Vagina (tissue), 2 donors: ENCODE measurements at places on chromosomes 5 and 9.
A peak's percentile ranks its signal among the peaks of the same experiment; 100 is the strongest.

GRCh38 chr9:89590415-89590814 lies 14.4 kb upstream of the GADD45G start:
- no peak for DNase-seq

GRCh38 chr5:152178350-152178699 lies 226.8 kb downstream of the NMUR2 start:
- no peak for DNase-seq

DNA sequence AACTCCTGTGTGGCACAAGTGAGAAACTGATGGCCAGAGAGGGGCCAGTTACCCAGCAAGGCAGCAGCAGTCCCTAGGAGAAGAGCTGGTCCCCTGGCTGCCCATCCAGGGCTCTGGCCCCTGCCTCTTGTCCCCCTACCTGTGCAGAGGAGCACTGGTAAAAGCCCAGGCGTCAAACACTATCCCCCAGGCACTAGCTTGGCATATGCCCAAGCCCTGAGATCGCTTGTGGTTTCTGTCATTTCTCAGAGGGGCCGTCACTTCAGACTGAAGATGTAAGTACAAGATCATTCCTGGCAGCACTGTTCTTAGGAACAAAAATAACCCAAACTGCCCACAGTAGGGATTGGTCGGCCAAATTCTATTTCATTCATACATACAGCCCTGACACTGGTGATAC lies 53.9 kb downstream of the COL15A1 start:
- DNase-seq, result peak; percentile 84

GRCh38 chr9:71819115-71819739 lies 50.9 kb upstream of the CEMIP2 start:
- no peak for DNase-seq

- no peak for DNase-seq
Observed at GRCh38 chr9:81825846-81826516, 102.2 kb upstream of the SPATA31D4 start.

- DNase-seq, result no peak
Observed at GRCh38 chr9:13049223-13049622, 230.3 kb downstream of the MPDZ start.

GRCh38 chr5:146539973-146540372 lies 24.0 kb upstream of the GPR151 start:
- DNase-seq, result no peak

- peak; percentile 62 for DNase-seq
Observed at GRCh38 chr5:174309131-174309795, 263.8 kb downstream of the NSG2 start.

DNA sequence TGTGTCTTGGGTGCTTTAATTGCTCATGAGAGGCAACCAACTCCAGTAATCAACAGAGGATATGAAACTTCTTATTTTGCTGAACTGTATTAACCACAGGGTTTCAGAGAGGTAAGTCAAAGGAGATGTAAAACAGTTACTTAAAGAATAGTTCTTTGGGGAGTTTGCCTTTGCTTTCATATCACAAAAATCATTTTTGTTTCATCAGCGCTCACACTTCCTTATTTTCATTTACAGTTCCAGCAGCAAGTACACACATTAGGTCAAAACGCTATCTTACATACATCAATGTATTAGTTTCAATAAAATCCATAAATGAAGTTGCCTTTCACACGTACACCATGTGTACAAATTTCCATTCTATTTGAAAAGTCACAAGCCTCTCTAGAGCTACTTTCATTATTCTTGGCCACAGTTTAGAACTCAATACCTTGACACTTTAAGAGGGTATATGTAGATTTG lies 50.1 kb downstream of the ST8SIA4 start:
- DNase-seq, result no peak

DNA sequence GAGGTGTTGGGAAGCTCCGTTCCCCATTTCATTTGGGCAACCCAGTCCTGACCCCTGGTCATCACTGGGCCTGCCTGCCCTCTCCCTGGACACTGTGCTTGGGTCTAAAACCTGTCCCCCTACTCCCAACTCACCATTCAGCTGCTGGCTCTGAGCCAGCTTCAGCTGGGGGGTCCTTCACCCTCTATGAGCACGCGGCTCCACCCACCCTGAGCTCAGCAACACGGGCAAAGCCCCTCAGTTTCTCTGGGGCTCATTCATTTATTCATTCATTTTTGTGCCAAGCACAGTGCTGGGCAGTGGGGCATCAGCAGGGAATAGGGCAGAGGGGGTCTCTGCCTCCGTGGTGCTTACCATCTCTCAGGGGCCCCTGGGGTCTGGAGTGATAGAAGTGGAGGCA lies 199.8 kb upstream of the MVB12B start:
- DNase-seq, result no peak

DNA sequence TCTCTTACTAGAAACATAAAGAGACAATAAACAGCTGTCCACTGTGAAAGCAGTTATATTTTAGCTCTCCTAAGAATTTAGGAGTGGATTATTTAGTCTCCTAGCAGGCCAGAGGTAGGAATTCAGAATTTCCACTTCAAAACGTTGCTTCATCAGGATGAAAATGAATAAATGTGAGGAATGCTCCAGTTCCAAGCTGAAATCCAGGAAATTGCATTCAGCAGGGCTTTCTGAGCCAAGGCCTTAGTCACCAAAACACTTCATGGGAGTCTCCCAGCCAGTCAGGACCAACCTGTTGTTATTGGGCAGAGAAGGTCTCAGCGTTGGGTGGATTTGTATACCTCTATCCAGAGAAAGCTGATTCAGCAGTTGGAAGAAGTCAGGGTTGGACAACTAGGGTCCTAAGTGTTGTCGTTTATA lies 1040.3 kb downstream of the TLE1 start:
- DNase-seq, result no peak

DNA sequence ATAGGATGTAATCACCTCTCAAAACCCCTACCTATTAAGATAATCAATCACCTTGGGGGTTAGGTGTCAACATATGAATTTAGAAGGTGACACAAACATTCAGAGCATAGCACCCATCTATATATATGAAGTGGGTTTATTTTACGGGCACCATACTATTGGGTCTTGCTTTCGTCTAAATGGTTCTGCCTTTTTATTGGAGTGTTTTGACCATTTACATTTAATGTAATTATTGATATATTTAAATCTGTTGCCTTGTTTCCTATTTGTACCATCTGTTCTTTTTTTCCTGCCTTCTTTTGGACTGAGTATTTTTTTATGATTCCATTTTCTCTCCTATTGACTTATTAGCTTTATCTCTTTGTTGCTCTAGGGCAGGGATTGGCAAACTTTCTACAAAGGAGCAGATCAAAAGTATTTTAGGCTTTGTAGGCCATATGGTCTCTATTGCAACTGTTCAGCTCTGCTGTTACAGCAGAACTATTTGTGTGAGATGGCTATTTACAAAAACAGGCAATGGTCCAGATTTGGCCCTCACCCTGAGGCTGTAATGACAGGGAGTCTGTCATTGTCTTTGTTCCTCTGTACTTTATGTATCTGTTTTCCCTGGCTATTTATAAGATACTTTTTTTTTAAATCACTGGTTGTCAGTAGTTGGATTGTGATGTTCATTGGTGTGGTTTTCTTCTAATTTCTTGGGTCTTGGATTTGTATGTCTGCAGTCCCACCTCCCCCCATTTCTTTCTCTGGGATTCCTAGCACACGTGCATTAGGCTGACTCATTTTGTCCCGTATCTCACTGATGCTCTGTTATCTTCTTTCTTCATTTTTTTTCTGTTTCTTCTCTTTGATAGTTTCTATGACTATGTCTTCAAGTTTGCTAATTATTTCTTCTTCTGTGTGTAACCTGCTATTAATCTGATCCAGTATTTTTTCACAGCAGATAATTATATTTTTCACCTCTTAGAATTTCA lies 127.1 kb downstream of the DAB2IP start:
- DNase-seq, result no peak

GRCh38 chr9:131253891-131254491 lies 22.3 kb downstream of the FAM78A start:
- DNase-seq, result no peak

DNA sequence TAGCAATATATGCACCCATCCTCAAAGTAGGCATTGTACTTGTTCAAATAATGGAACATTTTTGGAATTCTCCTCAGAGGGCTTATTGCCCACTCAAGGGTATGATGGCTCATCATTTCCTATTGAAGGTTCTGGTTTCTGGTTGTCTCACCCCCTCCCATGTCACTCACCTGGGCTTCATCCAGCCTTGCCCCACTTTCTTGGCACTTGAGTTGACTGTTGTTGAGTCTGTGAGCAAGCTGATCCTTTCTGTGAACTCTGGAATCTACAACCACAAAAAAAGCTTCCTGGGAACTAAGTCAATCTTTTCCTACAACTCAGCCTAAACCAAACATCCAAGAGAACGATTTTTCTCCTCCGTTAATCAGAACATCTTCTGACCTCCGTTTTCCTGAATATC lies 73.9 kb upstream of the ANKH start:
- no peak for DNase-seq

DNA sequence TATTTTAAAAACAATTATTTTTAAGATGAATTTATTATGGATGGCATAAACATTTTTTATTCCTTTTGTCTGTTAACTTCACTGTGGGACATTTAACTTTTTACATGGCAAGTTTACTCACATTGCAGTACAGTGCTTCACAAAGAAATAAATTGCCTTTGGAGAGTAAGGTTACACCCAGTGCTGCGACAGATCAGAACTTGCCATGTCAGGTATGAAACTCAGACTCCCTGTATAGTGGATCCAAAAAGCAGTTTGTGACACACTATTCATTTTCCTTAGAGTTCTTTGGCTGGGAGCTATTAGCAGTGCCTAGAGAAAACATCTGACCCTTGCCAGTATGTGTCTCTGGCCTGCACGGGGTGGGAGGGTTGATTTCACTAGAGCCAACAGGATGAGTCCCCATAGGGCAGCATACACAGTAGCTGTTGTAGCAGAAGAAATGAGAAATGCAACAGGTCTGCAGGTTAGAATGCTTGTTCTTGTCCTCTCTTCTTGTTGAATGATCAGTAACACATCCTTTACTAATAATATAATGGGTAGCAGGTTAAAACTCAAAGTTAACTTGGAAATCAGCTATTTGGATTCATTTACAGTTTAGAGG lies 42.9 kb downstream of the STARD4 start:
- no peak for DNase-seq

GRCh38 chr9:123883634-123884033 lies 46.3 kb downstream of the DENND1A start:
- DNase-seq, result no peak

GRCh38 chr5:141908796-141909195 lies 14.9 kb upstream of the DELE1 start:
- DNase-seq, result no peak

GRCh38 chr9:7912037-7912535 lies 112.5 kb upstream of the DMAC1 start:
- no peak for DNase-seq

- no peak for DNase-seq
Observed at GRCh38 chr9:135858491-135859185, 48.7 kb downstream of the CAMSAP1 start.

- no peak for DNase-seq
Observed at GRCh38 chr9:1300941-1301340, 250.8 kb downstream of the DMRT2 start.

GRCh38 chr5:54309691-54310432 lies 511 bp downstream of the ARL15 start:
- peak; percentile 91 for DNase-seq

GRCh38 chr5:64973215-64973614 lies 204.5 kb downstream of the CWC27 start:
- no peak for DNase-seq

DNA sequence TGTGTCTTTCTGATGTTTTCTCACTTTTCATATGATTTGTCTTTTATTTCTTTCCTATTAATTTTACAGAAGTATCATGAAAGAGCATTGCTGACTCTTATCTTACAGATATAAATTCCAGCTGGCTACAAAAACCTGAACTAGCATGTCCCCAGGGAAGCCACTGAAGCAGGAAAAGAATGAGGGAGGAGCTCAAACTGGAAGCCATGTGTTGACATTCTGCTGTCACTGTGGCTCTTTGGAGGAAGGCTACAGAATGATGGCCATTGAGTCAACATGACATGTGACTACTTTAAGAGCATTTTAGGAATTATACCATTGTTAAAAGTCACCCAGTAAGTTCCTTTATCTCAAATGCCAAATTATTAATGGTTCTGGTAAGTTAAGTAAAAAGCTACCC lies 638.3 kb upstream of the DMAC1 start:
- DNase-seq, result no peak

DNA sequence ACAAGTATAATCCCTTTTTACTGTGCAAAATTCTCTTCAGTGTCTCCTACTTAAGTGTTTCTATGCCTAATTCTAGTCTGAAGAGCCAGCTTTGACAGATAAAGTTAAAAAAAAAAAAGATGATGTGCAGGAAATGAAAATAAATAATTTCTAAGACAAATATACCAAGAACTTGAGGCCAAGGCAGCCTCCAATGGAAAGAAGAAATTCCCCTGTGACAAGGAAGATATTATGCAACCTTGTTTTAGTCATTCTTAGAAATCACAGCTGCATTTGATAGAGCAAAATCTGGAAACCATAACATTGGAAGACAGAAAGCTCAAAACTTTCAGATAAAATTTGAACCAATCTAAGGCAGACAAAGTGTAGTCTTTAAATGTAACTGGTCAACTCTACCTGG lies 375.9 kb upstream of the TLE4 start:
- no peak for DNase-seq

- DNase-seq, result no peak
Observed at GRCh38 chr5:111517853-111518501, 5.6 kb upstream of the STARD4 start.

- no peak for DNase-seq
Observed at GRCh38 chr5:141322261-141322660, 1.7 kb upstream of the TAF7 start.
